ENCODE measurements at places on chromosomes 3 and 15. TPM values are rescaled to one million over a fixed set of nuclear protein-coding genes. Genes with fewer than 3 reads are reported as not detected.

Gene MUC20
- polyA plus RNA-seq = 0.29 TPM

Gene DLL4
- polyA plus RNA-seq = 0.64 TPM

GRCh38 chr3:126360046-126360713 is 3.0 kb upstream of the KLF15 start:
- DNase-seq = no peak

DNA sequence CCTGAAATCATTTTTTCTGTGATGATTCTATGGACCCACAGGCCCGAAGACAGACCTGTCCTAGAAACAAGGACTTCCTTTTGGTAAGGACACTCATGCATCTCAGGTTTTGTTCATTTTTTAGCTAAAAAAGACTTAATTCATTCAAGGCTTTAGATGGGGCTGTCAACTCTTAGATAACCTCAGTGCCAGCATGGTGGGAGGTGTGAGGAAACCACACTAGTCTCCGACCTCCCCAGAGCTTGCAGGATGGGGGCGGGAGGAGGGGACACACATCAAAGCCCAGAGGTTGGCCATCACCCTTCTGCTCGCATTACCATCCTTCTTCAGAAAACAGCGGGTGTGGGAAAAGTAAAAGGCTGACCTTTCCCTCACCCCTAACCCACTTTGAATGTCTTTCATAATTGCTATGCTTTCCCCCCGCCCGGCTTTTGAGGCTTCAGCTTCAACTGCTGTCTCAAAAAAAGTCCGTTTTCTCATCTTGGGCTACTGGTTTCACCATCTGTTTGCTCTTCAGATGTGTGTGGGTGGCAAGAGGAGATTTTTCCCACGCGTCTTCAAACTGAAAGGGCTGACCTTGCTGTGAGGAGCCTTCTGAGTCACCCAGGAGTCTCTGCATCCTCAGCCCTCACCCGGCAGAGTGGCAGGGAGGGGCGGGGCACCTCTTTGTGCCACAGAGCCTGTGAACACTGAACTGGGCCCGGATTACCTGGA is 27.6 kb upstream of the CXCR6 start:
- no peak for DNase-seq

Gene CFAP92
- polyA plus RNA-seq = 1.7 TPM

Gene RARRES1
- 0.82 TPM for polyA plus RNA-seq

Gene FBXO40
- 0.05 TPM for polyA plus RNA-seq

DNA sequence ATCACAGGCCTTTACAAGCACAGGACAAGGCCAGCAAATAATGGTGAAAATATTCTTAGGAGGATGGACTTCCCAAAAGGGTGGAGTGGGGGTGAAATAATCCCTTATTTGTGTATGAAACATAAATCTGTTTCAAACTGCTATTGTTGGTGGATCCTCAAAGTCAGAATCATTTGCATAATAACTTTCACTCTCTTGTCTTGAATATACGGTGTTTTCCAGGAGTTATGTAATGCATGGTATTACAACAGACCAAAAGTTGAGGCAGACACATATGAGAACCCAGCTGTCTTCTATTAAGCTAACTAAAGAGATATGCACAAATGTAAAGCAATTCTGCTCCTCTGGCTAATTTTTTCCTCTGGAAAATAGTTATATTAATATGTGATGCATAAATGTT is 57.7 kb downstream of the PRTG start:
- DNase-seq = no peak

DNA sequence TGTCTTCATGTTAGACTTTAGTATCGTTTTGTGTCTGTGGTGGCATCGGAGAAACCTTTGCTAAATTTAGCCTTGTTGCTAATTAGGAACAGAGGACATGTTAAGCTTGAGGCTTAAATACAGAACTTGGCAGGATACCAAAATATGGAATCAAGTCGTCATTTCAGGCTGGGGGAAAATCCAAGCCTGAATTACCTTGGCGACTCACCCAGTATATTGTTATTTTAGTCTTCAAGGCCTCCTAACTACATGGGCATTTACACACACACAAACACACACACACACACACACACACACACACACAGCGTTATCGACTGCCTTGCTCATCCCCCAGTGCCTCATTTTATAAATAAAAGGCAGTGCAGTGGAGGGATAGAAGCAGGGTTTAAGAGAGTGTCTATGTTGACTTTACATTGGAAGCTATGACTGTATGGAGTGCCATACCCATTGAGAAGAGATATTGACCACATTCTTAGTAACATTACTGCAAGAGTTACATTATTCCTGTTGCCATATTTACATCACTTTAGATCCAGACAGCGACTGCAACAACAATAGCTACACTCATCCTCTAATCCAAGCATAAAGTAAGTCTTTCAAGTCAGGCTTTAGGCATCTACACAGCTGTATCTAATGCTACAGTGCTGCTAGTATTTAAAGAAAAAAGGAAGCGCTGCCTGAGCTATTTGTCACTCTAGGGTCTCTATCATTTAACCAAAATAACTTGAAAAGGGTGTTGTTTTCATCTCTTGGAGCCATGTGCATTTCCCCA is 210.8 kb upstream of the SEMA6D start:
- no peak for DNase-seq

Gene LRTM1
- 0.47 TPM for polyA plus RNA-seq

Gene ATP8B4
- 0.07 TPM for polyA plus RNA-seq

DNA sequence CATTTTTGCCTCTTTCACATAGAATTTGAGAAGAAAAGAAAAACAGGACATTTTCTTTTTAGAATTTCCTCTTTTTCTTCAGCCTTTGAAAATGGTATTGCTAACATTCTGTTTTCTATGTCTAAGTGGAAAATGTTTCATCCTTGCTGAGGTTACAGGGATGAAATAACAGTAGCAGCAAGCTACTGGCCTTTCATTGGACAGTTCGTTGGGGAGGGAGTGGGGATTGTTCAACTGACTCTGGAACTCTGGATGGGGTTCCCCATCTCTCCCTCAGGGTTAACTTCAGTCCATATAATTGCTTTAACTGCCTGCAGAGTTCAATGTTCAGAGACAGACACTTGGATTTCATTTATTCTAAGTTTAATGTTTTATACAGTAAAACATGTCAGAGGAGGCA is 346.0 kb downstream of the NLGN1 start:
- no peak for DNase-seq

DNA sequence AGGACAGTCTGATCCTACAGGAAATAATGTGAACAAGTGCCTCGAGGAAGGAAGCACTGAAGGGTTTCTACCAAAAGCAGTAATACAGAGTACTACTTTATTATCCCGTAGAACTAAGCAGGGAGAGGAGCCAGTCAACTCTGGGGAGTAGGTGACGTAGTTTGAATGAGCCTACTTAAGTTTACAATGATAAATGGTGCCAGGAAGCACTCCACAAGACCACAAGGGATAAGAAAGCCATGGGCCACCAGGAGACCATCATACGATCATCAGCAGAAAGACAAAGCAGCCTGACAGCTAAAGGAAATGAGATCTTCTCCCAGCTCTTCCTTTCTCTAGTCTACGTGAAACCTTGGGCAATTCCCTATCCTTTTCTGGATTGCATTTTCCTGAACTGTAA is 27.3 kb downstream of the SST start:
- DNase-seq = no peak

Gene RBPMS2
- 171 TPM for polyA plus RNA-seq

- no peak for DNase-seq
Measured at GRCh38 chr3:131898346-131898745, 136.5 kb downstream of the CPNE4 start.

Gene ACAN
- polyA plus RNA-seq = 1.5 TPM

DNA sequence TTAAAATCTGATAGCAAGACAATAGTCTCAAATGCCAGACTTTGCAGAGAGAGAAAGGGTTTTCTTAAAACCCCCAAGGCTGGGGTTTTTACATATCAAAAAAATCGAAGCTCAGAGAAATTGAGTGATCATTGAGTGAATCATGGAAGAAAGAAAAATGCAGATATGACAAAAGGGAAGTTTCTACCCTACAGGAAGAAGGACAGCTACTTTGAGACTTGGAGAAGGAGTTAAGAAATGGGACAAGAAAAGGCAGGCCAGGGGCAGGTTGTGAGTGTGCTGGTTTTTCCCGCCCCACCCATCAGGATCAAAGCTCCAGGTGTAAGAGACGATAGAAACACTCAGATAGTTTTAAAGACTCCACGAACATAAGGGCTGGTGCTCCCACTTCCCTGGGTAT is 18.6 kb downstream of the TMEM158 start:
- DNase-seq = no peak

DNA sequence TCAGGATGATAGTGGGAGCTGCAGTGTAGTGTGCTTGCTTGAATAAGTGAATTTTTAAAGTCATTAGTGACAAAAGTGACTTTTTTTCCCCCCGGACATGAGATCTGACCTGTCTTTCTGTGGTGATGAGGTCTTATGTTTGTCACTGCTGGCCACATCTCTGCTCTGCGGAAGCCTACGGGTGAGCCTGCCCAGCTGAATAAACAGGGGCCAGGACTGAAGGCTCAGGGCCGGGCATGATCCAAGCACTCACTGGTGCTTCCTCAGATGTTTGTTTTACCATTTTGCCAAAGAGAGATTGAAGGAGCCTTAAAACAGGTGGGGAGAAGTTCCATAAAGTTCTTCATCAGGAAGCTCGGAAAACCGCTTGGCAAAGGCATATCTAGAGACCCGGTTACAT is 35.0 kb downstream of the RPL39L start:
- DNase-seq = no peak

Gene SLC9C1
- polyA plus RNA-seq = 1.8 TPM

- peak; percentile 84 for DNase-seq
Measured at GRCh38 chr15:35078221-35078915, 6.7 kb downstream of the NANOGP8 start.

Gene UBA3
- polyA plus RNA-seq = 53.2 TPM

DNA sequence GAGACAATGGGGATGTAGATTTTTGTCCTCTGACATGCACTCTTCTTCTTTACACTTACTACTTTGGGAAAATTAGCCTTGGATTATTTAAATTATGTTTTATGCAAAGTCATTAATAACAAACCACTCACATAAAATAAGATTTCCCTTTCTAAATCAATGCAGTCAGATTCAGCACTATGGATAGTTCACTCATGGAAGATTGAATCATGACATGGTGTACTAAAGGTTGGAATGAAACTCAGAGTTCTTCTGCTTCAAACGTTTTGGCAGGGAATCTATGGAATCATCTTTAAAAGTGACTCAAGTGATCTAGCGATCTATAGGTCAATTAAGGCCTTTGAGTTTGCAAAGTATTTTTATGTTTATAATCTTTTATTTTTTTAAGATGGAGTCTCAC is 154.3 kb downstream of the KCNMB2 start:
- no peak for DNase-seq

Gene GABRR3
- not detected for polyA plus RNA-seq

GRCh38 chr15:67164811-67165253 is 89.6 kb downstream of the AAGAB start:
- peak; percentile 74 for DNase-seq

Gene RHCG
- 0.21 TPM for polyA plus RNA-seq

Gene HYAL2
- 30.0 TPM for polyA plus RNA-seq

- no peak for DNase-seq
Measured at GRCh38 chr3:198062068-198062465, 102.0 kb downstream of the LMLN start.

DNA sequence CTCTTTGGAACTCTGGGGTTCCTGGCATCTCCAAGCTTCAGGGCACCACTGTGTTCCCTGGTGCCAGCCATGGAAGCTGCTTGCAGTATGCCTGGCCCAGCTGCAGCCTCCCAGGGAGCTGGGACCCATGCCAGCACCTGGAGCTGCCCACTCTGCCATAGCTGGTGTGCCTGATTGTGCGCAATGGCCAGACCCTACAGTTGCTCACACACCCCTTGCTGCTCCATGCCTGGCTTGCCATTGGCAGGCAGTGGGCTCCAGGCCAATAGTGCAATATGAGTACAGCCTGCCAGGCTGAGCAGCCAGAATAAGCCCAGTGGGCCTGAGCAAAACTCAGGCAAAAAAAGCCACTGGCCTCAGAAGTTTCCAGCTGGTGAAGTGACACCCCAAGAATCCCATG is 43.8 kb upstream of the LRRFIP2 start:
- DNase-seq = no peak

Gene GRIP2
- 3.6 TPM for polyA plus RNA-seq

- DNase-seq = peak; percentile 63
Measured at GRCh38 chr3:154954757-154955156, 125.4 kb upstream of the MME start.

- no peak for DNase-seq
Measured at GRCh38 chr3:104367000-104367399, 999.7 kb upstream of the ALCAM start.

DNA sequence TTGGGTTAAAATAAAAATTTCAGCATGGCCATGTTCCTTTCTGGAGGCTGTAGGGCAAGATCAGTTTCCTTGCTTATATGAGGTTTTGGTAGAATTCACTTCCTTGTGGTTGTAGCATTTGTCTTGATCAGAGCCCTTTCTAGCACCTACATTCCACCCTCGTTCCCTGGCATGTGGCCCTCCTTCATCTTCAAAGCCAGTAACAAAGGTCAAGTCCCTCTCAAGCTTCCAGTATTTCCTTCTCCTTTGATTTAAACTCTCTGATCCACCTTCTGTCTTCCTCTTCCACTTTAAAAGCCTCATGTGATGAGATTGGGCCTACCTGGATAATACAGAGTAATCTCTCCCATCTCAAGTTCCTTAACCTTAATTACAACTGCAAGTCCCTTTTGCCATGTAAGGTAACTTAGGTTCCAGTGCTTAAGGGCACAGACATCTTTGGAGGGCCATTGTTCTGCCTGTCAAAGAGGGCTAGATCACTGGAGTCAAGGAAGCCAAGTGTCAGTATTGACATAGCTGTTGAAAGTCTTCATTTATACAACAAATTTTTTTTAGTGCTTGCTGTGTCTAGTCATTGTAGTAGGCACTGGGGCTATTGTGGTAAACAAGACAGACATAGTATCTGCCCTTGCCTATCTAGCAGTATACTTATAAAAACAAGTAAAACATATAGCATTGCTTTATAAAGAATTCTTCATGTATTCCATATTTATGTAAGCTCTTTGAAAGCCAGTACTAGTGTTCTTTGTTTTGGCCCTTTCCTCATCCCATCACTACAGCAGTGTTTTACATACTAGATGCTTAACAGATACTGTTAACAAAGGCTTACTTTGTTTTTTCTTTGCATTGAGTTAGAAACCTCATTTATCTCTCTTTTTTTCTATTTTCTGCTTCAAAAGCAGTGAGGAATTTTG is 40.7 kb downstream of the GLCE start:
- peak; percentile 28 for DNase-seq

GRCh38 chr3:37961622-37962431 is 28.8 kb upstream of the VILL start:
- peak; percentile 68 for DNase-seq

GRCh38 chr3:156797368-156797767 is 28.8 kb upstream of the LEKR1 start:
- DNase-seq = no peak

All from GM23338 (cell line).